ENCODE measurements at places on chromosomes 2 and 18. TPM values are rescaled to one million over a fixed set of nuclear protein-coding genes. Genes with fewer than 3 reads are reported as not detected.

The MYL1 gene
- not detected for total RNA-seq

The EVX2 gene
- not detected for total RNA-seq

The PLEK gene
- 2.6 TPM for total RNA-seq

The UGT1A5 gene
- 1.1 TPM for total RNA-seq

The SMARCAL1 gene
- total RNA-seq: 18.1 TPM

The G6PC2 gene
- not detected for total RNA-seq

The UPP2 gene
- not detected for total RNA-seq

The LHCGR gene
- total RNA-seq: not detected

- peak; percentile 44 for DNase-seq
- H3K36me3 ChIP-seq: no peaks in the 10 kb centered on the region
- H3K4me1 ChIP-seq: no peaks in the 10 kb centered on the region
- no peaks in the 10 kb centered on the region for H3K27me3 ChIP-seq
- H3K4me3 ChIP-seq: no peak overlapping the region
- peak overlapping the region; percentile 65 for H3K27ac ChIP-seq
Measured at GRCh38 chr2:68766376-68766845, 31.8 kb downstream of the ARHGAP25 start.

- H3K27ac ChIP-seq: peak overlapping the region; percentile 90
- peak overlapping the region; percentile 82 for H3K4me3 ChIP-seq
- peak; percentile 41 for DNase-seq
- no peaks in the 10 kb centered on the region for H3K36me3 ChIP-seq
- H3K4me1 ChIP-seq: peaks cover 19% of the 10 kb centered on the region
Measured at GRCh38 chr18:3262234-3263131, 550 bp downstream of the MYL12B start.

GRCh38 chr2:27779417-27780055, 8.0 kb downstream of the MRPL33 start:
- peak overlapping the region; percentile 18 for H3K27ac ChIP-seq
- H3K36me3 ChIP-seq: no peaks in the 10 kb centered on the region
- no peak for DNase-seq

DNA sequence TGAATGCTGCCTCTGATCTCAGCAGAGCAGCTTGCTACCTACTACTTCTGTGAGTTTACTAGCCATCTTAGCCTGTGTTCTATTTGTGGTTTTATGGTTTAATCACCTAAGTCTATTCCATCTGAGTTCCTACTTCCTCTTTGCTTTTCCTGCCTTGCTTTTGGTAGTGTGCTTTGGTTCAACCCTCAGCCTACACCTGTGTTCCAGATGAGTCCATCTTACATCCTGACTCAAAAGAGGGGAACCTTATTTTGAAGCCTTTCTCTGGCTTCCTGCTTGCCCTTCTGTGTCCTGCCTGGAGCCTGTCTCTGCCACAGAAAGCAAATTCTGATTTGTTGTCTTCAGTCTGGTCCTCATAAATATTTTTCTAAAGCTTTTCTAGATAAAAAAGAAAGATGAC, 530.3 kb upstream of the MEX3C start:
- no peaks in the 10 kb centered on the region for H3K36me3 ChIP-seq
- H3K27me3 ChIP-seq: no peaks in the 10 kb centered on the region
- no peak overlapping the region for H3K27ac ChIP-seq
- DNase-seq: no peak

GRCh38 chr2:127103243-127104165, 3.5 kb downstream of the BIN1 start:
- no peaks in the 10 kb centered on the region for H3K36me3 ChIP-seq
- no peak overlapping the region for H3K4me3 ChIP-seq
- no peaks in the 10 kb centered on the region for H3K27me3 ChIP-seq
- no peak overlapping the region for H3K27ac ChIP-seq

GRCh38 chr2:239577935-239578334, 177.1 kb upstream of the HDAC4 start:
- no peak overlapping the region for H3K4me3 ChIP-seq
- H3K27ac ChIP-seq: no peak overlapping the region
- H3K36me3 ChIP-seq: no peaks in the 10 kb centered on the region
- no peaks in the 10 kb centered on the region for H3K27me3 ChIP-seq
- no peak for DNase-seq

DNA sequence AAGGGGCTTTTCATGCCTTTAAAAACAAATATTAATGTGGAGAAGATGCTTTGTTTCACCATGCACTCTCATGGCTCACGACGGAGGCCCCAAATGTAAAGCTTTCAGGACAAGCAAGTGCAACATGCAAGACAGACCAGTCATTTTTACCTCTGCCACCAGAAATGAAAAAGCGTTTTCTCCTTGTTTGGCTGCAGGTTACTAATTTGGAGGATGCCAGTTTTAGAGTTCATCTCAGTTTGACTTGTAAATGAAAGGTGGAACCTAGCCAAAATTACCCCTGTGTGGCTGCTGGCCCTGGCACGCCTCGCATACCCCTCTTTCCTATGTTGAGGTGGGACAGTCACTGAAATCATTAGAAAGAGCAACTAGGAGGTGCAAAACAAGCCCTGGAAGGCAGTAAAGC, 138.6 kb downstream of the BCL2 start:
- no peak overlapping the region for H3K4me3 ChIP-seq
- DNase-seq: no peak
- H3K36me3 ChIP-seq: no peaks in the 10 kb centered on the region
- peaks cover 36% of the 10 kb centered on the region for H3K4me1 ChIP-seq

- H3K4me3 ChIP-seq: no peak overlapping the region
- no peaks in the 10 kb centered on the region for H3K27me3 ChIP-seq
- H3K27ac ChIP-seq: no peak overlapping the region
- H3K4me1 ChIP-seq: no peaks in the 10 kb centered on the region
- no peaks in the 10 kb centered on the region for H3K36me3 ChIP-seq
Measured at GRCh38 chr2:181143790-181144300, 163.4 kb downstream of the UBE2E3 start.

- H3K36me3 ChIP-seq: no peaks in the 10 kb centered on the region
- H3K27me3 ChIP-seq: no peaks in the 10 kb centered on the region
- no peak overlapping the region for H3K27ac ChIP-seq
- DNase-seq: no peak
Measured at GRCh38 chr2:119082821-119083400, 75.6 kb downstream of the C1QL2 start.

DNA sequence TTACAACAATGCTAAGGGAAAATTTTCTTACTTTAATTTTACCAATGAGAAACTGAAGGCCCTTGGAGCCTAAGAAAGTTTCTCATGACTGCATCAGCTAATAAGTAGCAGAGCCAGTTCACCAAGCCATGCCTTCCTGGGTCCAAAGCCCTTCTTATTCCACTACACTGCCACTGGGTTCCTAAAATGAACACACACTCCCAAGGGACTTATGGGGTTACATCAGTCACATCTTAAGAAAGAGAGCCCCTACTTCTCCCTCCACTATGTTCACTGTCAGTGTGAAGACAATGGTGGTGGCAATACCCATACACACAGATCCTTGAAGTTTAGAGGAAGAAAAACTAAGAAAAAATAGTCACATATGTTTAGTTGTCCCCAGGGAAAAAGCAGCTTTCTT, 20.6 kb downstream of the MBD2 start:
- DNase-seq: no peak
- peaks cover 5% of the 10 kb centered on the region for H3K4me1 ChIP-seq
- H3K36me3 ChIP-seq: peaks cover 6% of the 10 kb centered on the region
- no peak overlapping the region for H3K4me3 ChIP-seq
- H3K27ac ChIP-seq: no peak overlapping the region
- H3K27me3 ChIP-seq: no peaks in the 10 kb centered on the region
